ENCODE measurements at places on chromosomes 4 and X. TPM values are rescaled to one million over a fixed set of nuclear protein-coding genes. Genes with fewer than 3 reads are reported as not detected.

The COL25A1 gene
- total RNA-seq: 1.4 TPM

The DIAPH2 gene
- 25.6 TPM for total RNA-seq

The SPATA4 gene
- total RNA-seq: 0.72 TPM

The CT45A10 gene
- not detected for total RNA-seq

The VCX3A gene
- not detected for total RNA-seq

The SLC2A9 gene
- 3.5 TPM for total RNA-seq

The MAGEA10 gene
- not detected for total RNA-seq

The ADH7 gene
- total RNA-seq: not detected

The FGD1 gene
- total RNA-seq: 9.1 TPM

The SAGE1 gene
- total RNA-seq: not detected

The TMEM154 gene
- 2.9 TPM for total RNA-seq

The GAGE12E gene
- total RNA-seq: not detected

The GAB3 gene
- 6.9 TPM for total RNA-seq

The NPY1R gene
- total RNA-seq: under 0.01 TPM

The TMEM31 gene
- total RNA-seq: not detected

The KCTD8 gene
- not detected for total RNA-seq

The CRMP1 gene
- under 0.01 TPM for total RNA-seq

The NUDT11 gene
- 17.4 TPM for total RNA-seq

The CXorf49 gene
- not detected for total RNA-seq

The REPS2 gene
- 0.59 TPM for total RNA-seq

The CD38 gene
- total RNA-seq: under 0.01 TPM

The SMIM9 gene
- total RNA-seq: not detected

The PDE5A gene
- 157 TPM for total RNA-seq

The TAF7L gene
- total RNA-seq: 0.36 TPM

The HPSE gene
- 0.29 TPM for total RNA-seq

The CT55 gene
- total RNA-seq: not detected

The RTL3 gene
- under 0.01 TPM for total RNA-seq

The RAI2 gene
- under 0.01 TPM for total RNA-seq

The TRIM61 gene
- total RNA-seq: 3.8 TPM

The HADH gene
- total RNA-seq: 9.0 TPM
